Substantia nigra (tissue), 51 donors: ENCODE measurements at places on chromosomes 7 and 10.

GRCh38 chr7:136857573-136857972, 10.9 kb upstream of the CHRM2 start:
- no peak for DNase-seq

DNA sequence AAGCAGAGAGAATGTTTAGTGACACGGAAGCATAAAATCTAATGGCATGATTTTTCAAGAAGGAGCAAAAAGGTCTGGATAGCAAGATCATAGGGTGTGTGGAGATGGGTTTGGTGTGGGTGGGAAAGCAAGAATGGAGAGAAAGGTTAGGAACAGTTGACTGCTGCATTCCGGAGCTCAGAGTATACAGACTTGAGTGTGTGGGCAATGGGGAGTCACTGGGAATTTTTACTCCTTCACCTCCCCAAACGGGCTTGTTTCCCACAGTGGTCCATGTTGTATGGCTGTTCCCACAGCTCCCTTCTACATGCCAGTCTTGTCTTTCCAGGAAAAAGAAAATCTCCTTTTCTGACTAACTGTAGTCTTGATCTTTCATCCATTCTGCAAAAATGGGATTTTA, 122.1 kb downstream of the CDK6 start:
- DNase-seq, result no peak

- DNase-seq, result no peak
These were observed at the start of gene SEMA4G for GRCh38 chr10:100969187-100970075. SEMA4G (plus strand) TSS chr10:100969504; CDS start chr10:100972913, 3,409 bp downstream.

- no peak for DNase-seq
These were observed 340.2 kb upstream of the CELF2 start for GRCh38 chr10:10677479-10677878.

DNA sequence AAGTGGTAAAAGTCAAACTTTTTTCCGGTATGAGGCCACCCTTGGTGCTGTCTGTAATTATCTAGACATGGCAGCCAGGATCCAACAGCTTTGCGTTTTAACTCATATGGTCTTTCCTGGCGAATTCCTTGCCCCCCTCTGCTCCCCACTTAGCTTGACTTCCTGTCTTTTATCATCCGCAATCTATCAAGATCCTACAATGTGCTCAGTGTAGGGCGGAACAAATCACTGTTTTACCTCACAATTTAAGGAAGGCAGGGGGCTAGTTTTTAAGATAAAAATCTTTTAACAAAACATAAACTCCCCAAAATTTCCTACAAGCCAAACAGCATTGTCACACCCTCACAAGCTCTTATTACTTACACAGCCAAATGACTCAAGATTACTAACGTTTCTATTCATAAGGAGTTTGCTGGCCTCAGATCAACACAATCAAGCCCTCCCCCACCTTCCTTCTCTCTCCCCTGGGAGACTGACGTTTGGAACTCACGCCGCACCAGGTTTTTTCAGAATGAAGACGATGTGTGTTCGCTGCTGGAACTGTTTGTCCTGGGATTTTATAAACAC, 1.3 kb upstream of the CDK14 start:
- no peak for DNase-seq

DNA sequence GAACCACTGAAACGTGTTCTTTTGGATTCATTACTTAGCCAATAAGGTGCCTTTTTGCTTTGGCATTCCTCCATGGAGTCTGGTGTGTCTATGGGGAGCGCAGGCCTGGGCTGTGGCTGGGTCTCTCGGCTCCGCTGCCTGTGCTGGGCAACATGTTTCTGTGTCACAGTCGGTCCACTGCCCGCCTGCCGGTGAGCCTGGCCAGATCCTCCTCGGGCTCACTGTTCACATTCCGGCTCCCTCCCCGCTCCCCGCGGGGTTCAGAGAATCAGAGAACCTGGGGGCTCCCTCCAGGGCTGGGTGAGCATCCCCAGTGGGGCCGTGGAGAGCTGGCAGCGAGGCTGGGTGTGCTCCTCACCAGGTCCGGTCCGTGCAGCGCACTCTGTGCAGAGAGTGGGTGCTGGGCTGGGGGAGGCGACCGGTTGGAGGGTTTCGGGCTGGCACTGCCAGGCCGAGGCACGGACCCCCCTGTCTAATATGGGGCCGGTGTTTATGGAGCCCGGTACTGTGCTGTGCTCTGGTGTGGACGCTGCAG, 70.4 kb downstream of the INPP5A start:
- DNase-seq, result no peak

DNA sequence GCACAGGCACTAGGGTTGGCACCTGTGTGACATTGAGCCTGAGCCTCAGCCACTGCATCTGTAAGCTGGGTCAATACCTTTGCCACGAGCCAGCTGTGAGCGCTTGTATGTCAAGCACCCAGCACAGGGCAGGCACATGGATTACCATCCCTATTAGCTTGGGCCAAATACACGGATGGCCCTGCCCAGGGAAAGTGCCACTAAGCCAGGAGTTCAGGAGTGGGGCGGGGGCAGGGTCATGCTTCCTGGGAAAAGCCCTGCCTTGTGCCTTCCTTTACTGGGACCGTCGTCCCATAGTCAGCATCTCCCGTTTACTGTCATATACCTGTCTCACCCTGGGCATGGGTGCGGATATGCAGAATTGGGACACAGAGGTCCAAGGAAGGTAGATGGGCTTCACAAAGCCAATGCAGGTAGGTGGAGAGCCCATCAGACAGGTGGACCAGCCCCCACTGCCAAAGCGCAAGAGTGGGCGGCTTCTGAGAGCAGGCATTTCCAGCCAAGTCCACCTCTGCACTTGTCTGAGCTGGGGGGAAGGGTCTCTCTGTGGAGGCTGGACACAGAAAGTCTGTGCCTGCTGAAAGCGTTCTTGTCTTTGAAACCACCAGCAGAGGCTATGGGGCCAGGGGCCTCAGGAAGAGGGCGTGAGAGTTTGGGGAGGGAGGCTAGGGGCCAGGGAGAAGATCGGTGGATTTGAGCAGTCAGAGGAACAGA, 72.6 kb downstream of the VWA2 start:
- DNase-seq, result no peak

- DNase-seq, result no peak
These were observed 166.0 kb downstream of the RNF216 start for GRCh38 chr7:5615190-5616070.

GRCh38 chr10:122113161-122113944, 124.4 kb downstream of the TACC2 start:
- no peak for DNase-seq

GRCh38 chr7:116999311-116999710, 46.0 kb downstream of the ST7 start:
- no peak for DNase-seq

DNA sequence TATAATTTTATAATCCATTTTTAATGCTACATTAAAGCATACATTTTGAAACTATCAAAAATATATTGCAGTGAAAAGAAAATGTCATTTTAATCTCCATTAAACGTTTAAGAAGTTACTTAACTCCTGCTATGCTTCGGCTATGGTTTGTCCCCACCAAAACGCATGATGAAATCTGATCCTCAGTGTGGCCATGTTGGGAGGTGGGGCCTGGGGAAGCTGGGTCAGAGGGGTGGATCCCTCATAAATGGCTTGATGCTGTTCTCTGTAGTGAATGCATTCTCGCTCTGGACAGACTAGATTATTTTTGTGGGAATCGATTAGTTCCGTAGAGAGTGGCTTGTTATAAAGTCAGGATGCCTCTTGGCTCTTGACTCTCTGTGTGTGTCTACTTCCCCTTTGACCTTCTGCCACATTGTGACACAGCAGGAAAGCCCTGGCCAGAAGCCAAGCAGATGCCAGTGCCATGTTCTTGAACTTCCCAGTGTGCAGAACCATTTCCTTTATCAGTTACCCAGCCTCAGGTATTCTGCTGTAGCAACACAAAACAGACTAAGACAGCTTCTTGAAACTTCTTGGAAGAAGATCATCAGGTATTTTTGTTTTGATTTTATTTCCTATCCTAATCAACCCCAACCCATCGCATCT, 77.8 kb downstream of the TCERG1L start:
- DNase-seq, result no peak

DNA sequence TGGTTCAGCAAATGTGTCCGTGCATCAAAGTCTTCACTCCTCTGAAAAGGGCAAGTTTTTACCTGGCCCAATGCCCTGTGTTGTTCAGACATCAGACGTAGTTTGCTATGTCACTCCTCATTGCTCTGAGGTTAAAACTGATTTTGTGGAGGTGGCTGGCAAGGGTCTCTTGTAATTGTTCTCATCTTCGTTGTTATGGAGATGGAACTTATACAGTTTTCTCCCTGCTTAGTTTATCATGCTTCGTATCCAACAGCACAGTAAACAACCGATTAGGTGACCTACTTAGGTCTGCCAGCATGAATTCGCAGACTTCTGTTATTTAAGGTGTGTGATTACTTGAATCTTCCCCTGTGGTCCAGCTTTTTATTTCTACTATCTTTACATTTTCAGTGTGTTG, 274.1 kb upstream of the SMIM30 start:
- DNase-seq, result no peak
